ENCODE measurements at places on chromosomes 5 and 9.

- no peak for DNase-seq
Observed at GRCh38 chr5:366541-367357, 45.2 kb downstream of the AHRR start.

DNA sequence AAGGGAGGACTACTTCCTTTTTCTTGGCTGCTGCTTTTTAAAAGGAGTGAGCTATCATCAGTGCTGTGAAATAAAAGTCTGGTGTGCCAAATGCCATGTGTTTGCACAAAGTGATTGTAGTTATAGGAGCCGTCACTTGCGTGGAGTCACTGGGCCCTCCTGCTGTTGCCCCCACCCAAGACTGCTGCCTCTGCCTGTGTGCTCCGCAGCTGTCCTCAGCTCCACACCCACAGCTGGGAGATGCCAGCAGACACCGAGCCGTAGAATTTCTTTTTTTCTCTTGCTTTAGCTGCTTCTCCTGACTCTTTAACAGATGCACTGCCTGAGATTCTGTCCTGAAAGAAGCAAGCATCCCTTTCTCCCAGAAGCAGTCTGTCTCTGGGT is 9.8 kb upstream of the GLE1 start:
- no peak for DNase-seq

DNA sequence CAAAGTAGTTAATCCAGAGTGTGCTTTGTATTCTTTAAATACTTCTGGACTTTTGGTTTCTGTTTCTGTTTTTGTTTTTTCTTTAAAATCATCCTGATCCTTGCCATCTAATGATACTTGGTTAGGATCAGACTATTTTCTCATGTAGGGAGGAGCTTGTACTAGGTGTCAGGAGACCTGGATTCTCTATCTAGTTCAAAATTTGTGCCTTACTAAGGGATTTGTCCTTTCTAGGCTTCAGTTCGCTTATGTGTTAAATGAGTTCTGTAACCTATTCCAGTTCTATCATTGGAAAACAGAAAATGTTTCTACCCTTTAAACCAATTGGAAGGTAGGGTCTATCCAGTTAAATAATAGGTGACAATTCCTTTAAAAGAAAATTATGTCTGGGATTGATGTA is 3.3 kb upstream of the MEF2C start:
- no peak for DNase-seq

DNA sequence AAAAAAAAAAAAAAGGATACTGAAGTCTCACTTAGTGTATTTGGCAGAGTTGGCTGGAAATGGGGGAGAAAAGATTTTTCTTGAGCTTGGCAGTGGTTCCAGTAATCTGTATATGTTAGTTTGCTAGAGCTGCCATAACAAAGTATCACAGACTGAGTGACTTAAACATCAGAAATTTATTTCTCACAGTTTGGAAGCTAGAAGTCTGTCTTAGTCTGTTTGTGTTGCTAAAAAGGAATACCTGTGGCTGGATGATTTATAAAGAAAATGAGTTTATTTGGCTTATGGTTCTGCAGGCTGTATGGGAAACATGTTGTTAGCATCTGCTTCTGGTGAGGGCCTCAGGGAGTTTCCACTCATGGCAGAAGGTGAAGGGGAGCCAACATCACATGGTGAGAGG is 89.6 kb upstream of the CEP78 start:
- DNase-seq = no peak

DNA sequence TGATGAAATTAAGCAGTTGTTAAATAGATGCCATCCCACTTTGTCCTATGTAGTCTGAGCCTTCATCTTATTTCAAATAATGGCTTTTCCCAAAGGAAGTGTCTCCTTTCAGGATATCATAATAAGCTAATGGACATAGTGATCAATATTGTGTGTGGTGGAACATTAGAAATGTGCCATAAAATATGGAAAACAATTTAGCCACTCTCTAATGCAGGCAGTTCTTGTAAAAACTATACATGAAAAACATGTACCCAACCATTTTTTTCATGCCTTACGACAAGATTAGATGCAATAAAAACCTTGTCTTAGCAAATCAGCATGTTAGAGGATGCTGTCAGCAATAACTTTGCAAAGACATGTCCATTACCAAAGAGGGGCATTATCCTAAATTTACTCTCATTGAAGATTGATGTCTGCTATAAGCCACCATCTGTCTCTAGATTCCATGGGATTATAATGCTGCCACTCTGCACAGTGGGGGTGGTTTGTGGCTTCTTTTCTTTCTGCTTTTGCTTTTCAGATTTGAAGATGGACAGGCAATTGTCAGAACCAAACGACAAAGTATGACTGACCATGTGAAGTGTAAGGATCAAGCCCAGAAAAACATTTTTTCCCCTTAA is 724.0 kb upstream of the ZNF608 start:
- DNase-seq = no peak

- DNase-seq = no peak
Observed at GRCh38 chr5:59760785-59761348, 132.7 kb downstream of the PDE4D start.

GRCh38 chr5:2921651-2922050 is 170.2 kb upstream of the IRX2 start:
- no peak for DNase-seq

DNA sequence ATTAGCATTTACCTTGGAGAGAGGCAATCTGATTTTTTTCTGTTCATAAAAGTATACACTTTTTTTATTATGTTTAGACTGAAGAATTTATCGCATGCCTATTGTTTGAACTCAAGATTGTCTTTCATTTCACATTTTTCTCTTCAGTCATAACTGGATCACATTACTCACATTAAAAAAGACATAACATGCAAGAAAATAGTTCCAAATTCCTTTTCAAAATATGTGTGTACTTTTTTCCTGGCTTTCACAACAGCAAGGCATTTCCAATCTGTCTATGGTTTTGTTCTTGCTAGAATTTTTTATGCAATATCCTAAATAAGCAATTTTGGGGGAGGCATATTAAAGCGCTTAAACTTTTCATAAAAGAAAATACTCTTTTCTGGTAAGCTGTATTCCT is 21.2 kb downstream of the FTMT start:
- no peak for DNase-seq

DNA sequence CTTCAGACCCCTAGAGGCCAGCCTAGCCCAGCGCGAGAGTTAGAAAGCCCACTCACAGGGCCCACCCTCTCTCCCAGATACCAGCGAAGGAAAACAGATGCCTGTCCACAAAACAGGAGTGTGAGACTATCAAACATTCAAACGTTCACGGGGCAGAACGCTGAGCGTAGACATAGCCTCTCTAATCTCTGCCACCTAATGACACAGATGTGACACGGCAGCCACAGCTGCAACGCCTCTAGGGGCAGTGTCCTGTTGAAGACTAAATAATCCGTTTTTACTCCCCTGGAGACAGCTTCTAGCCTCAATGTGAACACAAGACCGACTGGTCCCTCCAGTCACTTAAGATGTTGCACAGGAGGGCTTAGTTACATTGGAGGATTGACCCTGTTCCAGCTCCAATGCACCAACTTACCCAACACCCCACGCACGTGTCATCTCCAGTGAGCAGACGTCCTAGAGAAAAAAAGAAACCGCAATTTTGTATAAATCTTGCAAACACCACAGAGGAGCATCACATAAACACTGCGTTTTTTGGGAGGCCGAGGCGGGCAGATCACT is 14.3 kb downstream of the DIPK1B start:
- no peak for DNase-seq

- peak; percentile 78 for DNase-seq
Observed at GRCh38 chr5:75052192-75053053, at the start of gene GCNT4. Gene GCNT4, minus strand, starts transcription at chr5:75052558. Its CDS starts 22,521 bp downstream, at chr5:75030037.

Data from GM03348 (cell line).